ENCODE measurements at places on chromosomes 5 and 9.
A peak's percentile ranks its signal among the peaks of the same experiment; 100 is the strongest.

DNA sequence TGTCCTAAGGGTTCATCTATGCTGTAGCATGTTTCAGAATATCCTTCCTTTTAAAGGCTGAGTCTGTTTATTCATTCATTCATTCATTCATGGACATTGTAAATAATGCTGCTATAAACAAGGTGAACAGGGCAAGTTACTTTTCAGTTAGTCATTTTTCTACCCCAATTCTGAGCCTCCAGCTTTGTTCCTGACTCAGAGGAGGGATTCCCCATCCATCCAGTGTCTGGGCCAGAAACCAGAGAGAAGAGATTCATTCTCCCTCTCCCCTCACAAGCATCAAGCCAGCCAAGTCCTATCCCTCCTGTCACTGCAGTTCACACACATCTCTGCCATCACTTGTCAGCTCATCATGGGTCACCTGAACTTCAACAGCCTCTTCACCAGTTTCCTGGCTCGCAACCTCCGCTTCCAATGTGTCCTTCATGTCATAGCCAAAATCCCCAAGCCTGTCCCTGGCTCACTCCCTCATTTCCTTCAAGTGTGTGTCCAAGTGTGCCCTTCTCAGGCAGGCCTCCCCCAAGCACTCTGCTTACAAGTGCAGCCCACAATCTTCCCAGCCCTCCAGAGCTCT lies 203.0 kb downstream of the TTLL11 start:
- no peak for DNase-seq

DNA sequence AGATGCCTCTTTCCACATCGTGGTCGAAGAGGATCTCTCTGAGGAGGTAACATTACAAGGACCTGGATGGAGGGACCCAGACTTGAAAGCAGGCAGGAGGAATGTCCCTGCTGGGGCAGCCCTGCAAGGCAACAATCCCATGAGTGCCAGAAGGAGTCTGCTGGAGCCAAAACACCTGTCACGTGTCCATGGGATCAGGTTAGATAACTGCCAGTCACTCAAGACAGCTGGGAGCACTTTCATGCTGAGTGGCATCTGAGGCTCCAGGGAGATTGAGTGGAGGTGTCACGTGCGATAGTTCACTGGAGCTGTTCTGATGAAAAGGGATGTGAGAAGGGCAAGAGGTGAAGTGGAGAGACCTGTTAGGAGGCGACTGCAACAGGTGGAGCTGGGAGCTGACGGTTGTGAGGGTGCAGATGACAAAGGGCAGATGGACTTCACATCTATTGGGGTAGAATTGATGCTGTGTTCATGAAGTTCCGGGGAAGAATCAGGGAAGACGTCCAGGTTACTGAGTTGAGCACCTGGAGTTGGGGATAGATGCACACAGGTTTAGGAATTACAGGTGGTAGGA lies 68.4 kb downstream of the ICE1 start:
- no peak for DNase-seq

- no peak for DNase-seq
These were observed 33.8 kb upstream of the ANXA2R start for GRCh38 chr5:43073597-43074546.

DNA sequence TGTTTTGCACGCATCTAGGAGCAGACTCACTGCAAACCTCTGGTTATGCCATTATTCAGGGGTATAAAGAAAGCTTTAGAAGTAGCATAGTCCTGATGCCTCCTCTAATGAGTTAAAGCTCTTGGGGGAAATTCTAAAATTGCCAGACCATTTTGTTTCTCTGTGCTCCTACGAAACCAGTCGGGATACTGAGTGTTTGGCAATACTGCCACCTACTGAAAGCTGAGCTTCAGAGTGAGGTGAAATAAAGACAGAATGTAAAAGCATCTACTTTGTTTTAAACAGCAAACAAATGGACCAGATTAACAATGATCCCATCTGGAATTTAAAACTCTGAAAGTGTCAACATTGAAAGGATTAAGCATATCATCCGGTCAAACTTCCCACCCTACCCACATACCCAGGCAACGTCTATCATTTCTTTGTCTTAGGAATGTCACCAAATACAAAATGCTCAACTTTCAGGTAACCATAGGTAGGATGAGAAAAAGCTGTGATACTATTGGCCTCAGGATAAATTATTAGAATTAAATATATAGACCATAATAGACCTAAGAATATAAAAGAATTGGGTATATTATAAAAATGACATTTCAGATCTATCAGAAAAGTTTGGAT lies 77.8 kb upstream of the SHISAL2B start:
- DNase-seq: no peak

DNA sequence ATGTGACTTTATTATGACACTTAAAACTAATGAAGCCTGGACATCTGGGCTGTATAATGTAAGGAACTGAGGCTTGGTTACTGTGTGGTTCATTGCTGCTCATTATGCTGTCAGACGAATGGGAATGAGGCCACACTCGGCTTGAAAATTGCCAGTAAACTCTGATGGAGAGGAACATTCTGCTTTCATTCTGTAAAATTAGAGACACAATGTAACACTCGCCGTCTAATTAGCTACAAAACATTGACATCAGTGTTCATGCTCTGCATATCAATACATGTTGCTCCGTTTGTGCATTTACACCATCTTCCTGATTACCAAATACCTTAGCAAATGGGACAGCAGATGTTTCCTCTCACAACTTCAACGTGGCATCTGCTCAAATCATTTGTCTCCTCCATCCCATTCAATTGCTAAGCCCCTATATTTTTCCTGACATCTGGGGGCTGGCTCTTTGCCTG lies 133.0 kb downstream of the SLC28A3 start:
- no peak for DNase-seq

- DNase-seq: no peak
These were observed 185.8 kb upstream of the ELAVL2 start for GRCh38 chr9:24011881-24012280.

- no peak for DNase-seq
These were observed 6.8 kb upstream of the FCHSD1 start for GRCh38 chr5:141657937-141658545.

GRCh38 chr9:75101004-75101588 lies 12.8 kb downstream of the OSTF1 start:
- DNase-seq: no peak

DNA sequence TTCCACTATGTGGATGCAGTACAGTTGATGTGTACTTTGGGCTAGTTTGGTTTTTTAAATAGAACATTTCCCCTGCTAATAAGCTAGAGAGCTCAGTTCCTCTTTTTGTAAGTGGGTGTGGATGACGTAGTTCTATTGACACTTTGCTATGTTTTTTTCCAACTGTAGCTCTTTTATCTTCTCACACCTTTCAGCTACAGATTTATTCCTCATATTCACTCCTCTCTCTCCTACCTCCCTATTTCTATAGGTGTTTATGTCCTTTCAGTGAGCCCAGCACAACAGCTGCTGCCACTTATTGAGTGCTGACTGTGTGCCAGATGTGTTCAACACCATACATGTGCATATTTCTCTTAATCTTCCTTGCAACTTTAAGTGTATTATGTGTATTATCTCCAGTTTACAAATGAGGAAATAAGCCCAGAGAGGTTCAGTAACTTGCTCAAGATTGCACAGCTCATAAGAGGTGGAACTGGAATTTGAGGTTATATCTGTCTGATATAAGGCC lies 215.7 kb downstream of the SEMA6A start:
- no peak for DNase-seq

DNA sequence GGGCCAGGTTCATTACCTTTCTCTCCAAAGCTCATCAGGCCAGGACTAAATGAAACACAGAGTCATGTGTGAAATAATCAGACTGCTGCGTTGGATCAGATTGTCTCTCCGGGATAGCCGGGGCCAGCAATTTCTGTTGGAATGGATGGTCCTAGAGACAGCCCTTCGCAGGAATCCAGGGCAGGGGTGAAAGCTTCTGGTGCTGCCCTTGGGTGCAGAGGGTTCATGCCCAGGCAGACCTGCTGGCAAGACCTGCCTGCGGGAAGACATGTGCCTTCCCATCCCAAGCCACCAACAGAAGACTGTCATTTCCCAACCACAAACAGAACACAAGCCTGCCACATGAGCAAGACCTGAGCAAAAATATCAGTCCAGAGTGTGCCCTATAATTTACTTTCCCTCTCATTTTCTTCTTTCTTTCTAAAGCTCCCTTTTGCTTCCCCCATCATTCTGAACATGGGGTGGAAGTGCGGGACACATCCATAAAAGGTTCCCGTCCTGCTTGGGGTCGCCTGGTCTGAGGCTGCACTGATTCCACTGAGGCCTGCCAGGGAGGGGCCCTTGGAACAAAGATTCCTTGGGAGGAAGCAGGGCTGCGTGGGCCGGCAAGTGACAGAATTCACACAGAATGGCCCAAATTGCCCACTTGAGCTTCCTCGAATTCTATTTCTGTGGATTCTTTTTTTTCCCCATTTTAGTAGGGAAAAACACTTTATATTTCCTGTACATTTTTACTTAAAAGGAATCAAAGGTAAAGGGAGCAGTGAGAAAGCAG lies 57.3 kb downstream of the UBE2QL1 start:
- DNase-seq: no peak

- DNase-seq: no peak
These were observed 77.4 kb downstream of the SLIT3 start for GRCh38 chr5:169223595-169223953.

DNA sequence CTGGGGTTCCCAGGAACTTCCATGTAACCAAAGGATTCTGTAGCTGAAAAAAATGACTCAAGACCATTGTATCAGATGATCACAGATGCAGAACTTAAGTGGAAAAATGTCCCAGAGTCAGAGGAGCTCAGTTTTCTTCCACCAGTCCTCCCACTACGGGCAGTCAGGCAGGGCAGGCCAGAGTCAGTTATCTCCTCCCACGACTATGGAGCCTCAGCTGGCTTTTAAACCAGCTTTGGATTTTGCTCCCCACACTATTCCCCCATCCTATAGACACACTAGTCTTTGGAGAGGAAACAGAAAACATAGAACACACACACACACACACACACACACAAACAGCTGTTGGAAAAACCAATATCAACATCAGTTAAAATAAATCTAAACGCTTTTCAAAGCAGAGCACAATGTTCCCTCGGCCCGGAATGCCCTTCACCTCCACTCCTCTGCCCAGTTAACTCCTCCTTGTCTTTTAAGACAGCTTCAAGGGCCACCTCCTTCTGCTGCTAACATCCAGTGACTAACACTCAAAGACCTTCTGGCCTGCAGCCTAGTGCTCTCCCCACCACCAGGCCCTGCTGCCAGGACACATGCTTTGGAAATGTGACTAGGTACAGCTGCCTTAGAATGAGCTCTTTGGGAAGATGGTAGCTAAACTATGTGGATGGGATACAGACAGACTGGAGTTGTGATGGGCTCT lies 56.8 kb downstream of the NIPAL4 start:
- DNase-seq: peak; percentile 29

DNA sequence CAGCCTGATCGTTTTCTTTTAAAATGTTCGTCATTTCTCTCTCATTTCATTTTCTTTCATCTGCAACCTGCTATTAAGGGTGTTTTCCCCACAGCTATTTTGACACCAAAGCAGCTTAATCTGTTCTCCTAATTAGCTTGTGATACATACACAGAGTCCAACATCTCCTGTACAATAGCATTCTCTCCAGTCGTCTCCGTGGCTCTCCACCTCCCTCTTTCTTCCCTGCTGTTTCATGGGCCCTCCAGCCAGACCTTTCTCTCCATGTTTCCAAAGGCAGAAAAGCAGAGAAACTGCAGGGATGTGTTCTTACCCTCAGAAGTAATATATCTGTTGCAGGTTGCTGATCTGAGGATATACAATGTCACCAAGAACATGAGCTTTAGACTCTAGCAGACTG lies 88.8 kb upstream of the SPOCK1 start:
- DNase-seq: no peak

DNA sequence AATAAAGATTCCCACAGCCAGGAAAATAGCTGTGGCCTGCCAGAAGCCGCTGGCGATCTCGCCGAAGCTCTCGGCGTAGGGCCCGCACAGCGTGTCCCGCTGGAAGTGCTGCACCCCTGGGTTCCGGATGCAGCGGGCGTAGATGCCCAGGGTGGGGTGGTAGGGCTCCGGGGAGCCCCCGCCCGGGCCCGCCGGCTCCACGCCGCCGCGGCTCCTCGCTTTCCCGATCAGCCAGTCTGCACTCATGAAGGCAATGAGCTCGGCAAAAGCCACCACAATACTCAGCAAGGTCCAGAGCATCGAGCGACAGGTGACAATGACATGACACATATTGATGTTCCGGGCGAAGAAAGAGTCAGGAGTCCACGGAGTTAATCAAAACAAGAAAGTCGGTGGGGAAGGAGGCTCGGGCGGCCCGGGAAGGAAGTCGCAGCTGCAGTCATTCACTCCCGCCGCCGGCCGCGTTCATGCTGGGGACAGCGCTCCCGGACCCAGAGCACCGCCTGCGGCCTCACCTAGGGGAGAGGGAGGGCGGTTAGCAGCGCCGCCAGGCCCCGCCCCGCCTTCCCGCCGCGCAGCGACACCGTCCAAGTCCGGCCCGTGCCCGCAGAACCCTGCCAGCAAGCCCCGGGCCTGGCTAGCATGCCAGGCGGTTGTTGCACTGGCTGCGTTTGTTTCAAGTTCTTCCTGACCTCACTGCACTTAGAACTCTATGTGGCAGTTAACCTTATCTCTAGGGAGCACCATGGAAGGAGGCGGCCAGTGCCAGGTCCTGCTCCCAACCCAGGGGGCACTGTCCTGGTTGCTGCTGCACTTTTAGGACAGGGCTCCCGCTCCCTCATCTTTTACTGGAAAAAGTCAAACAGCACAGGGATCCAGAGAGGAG lies 138.4 kb downstream of the LHFPL2 start:
- peak; percentile 85 for DNase-seq

DNA sequence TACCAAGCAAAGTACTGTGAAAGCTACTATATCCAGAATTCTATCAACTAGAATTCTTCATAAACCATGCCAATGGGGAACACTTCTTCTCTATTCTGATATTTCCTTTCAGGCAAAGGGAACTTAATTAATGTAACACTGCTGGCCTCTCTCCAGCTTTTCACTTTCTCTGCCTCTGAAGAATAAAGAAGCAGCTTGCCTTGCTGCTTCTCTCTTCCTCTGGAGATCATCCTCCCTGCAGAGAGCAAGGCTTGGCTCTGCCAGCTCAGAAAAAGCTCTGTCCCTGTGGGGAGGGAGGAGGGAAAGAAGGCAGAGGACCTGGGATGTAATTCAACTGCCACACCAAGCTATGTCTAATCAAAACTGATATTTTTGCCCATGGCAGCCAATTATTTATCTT lies 6.5 kb downstream of the CTNND2 start:
- DNase-seq: no peak

Measured in ascending aorta (tissue), 2 donors.